Activated CD8-positive, alpha-beta T cell treated with anti-CD3 and anti-CD28 coated beads, Interleukin-2, amount 10 ng/mL, durations not matched to agents 7 days and 5 days (primary cell): ENCODE measurements at places on chromosomes 6 and 20.
A peak's percentile ranks its signal among the peaks of the same experiment; 100 is the strongest.

GRCh38 chr6:23681743-23682142 is 444.3 kb upstream of the NRSN1 start:
- no peak for DNase-seq
- no peaks in the 10 kb centered on the region for H3K27me3 ChIP-seq
- no peaks in the 10 kb centered on the region for H3K36me3 ChIP-seq
- no peak overlapping the region for H3K4me3 ChIP-seq
- H3K27ac ChIP-seq: no peak overlapping the region
- H3K4me1 ChIP-seq: no peaks in the 10 kb centered on the region

- no peak for DNase-seq
- H3K27ac ChIP-seq: no peak overlapping the region
- H3K27me3 ChIP-seq: peaks cover 4% of the 10 kb centered on the region
- H3K4me3 ChIP-seq: no peak overlapping the region
- H3K4me1 ChIP-seq: no peaks in the 10 kb centered on the region
Measured at GRCh38 chr6:75794954-75795739, 46.1 kb downstream of the MYO6 start.

DNA sequence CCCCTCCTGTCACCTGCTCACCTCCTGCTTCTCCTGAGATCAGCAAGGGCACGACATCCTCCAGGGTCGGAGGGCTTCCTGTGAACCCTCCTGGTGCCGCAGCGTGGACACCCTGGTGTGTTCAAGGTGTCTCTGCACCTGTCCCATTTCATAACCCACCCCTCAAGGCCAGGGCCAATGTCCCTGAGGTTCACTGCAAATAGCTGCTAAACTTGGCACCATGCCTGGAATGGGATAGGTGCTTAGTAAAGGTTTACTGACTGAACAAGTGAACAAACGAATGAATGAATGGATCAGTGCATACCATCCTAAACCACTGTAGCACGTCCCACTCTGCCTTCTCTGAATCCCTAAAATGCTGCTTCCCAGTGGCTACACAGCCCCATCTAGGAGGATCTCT is 35.0 kb downstream of the SIRPA start:
- H3K27me3 ChIP-seq: peaks cover 9% of the 10 kb centered on the region
- H3K27ac ChIP-seq: no peak overlapping the region
- no peaks in the 10 kb centered on the region for H3K4me1 ChIP-seq
- no peaks in the 10 kb centered on the region for H3K36me3 ChIP-seq

- peaks cover 54% of the 10 kb centered on the region for H3K36me3 ChIP-seq
- H3K4me1 ChIP-seq: peaks cover 87% of the 10 kb centered on the region
- no peak overlapping the region for H3K4me3 ChIP-seq
- DNase-seq: no peak
Measured at GRCh38 chr6:20411953-20412681, 10.4 kb downstream of the E2F3 start.

DNA sequence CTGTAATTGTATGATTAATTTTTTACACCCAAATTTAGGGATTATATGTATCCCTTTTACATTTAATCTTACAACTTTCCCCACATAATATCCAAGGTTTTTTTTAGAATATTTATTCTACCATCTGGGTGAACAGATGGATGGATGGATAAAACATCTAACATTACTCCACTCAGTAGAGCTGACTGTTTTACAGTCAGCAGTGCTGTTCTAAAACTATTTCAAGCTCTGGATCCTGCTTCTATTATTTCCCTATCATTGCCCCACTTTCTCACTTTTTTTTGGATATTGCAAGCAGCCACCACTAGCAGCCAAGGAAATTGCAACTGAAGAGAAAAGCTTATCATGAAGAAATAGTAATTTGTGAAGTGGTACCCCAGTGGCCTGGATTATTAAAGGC is 173.7 kb downstream of the ARHGAP18 start:
- H3K4me1 ChIP-seq: no peaks in the 10 kb centered on the region
- no peaks in the 10 kb centered on the region for H3K36me3 ChIP-seq
- H3K27ac ChIP-seq: no peak overlapping the region
- H3K27me3 ChIP-seq: peaks cover 6% of the 10 kb centered on the region
- no peak overlapping the region for H3K4me3 ChIP-seq

GRCh38 chr6:146990821-146991798 is 213.1 kb upstream of the STXBP5 start:
- no peaks in the 10 kb centered on the region for H3K36me3 ChIP-seq
- no peaks in the 10 kb centered on the region for H3K4me1 ChIP-seq
- H3K4me3 ChIP-seq: no peak overlapping the region
- H3K27me3 ChIP-seq: no peaks in the 10 kb centered on the region
- no peak overlapping the region for H3K27ac ChIP-seq

- no peak overlapping the region for H3K27ac ChIP-seq
- H3K4me1 ChIP-seq: no peaks in the 10 kb centered on the region
- H3K27me3 ChIP-seq: no peaks in the 10 kb centered on the region
- H3K4me3 ChIP-seq: no peak overlapping the region
- DNase-seq: no peak
Measured at GRCh38 chr20:7379621-7380220, 560.5 kb downstream of the HAO1 start.

DNA sequence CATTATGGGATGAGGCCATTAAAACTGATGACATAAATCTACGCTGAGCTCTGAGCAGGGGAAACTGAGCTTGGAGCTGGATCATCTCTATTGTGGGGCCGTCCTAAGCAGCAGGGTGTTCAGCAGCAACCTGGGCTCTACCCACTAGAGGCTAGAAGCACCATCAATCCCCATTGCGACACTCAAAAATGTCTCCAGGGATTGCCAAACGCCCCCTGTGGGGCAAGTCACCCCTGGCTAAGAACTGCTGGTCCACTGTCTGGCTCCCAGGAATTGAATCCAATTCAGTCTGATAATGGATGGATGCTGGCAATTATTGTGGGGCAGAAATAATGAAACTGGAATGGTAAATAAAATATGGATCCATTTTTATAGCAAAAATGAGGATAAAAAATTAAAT is 38.2 kb downstream of the PMEPA1 start:
- no peaks in the 10 kb centered on the region for H3K27me3 ChIP-seq
- no peak for DNase-seq
- no peaks in the 10 kb centered on the region for H3K36me3 ChIP-seq
- peaks cover 5% of the 10 kb centered on the region for H3K4me1 ChIP-seq

GRCh38 chr6:133428295-133428694 is 187.1 kb downstream of the EYA4 start:
- no peaks in the 10 kb centered on the region for H3K4me1 ChIP-seq
- H3K27me3 ChIP-seq: no peaks in the 10 kb centered on the region
- no peak for DNase-seq
- H3K27ac ChIP-seq: no peak overlapping the region
- no peak overlapping the region for H3K4me3 ChIP-seq
- H3K36me3 ChIP-seq: no peaks in the 10 kb centered on the region

DNA sequence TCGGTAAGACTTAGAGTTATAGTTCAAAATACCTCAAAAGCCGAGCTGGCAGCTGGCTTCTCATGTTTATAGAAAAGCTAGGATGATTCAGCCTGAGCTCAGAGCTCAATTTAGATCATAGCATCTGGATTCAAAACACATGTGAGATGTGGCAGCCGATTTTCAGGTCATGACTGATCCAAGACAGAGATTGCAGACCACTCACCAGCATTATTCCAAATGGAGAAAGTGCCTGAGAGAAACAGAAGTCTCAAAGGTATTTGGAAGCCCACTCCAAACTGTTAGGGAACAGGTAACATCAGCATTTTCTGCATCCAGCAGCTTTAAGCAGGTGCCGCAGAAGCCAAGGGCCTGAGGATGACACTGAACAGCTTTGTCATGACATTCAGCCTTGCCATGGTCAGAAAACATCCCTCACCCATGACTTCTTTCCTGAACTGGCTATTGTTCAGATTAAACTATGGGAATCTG is 102.2 kb downstream of the BACH2 start:
- H3K4me3 ChIP-seq: peak overlapping the region; percentile 4
- H3K27ac ChIP-seq: peak overlapping the region; percentile 76
- H3K36me3 ChIP-seq: peaks cover 51% of the 10 kb centered on the region
- no peaks in the 10 kb centered on the region for H3K27me3 ChIP-seq
- DNase-seq: no peak

GRCh38 chr6:138440758-138441357 is 36.8 kb downstream of the HEBP2 start:
- H3K4me3 ChIP-seq: no peak overlapping the region
- H3K27me3 ChIP-seq: peaks cover 2% of the 10 kb centered on the region
- no peaks in the 10 kb centered on the region for H3K36me3 ChIP-seq
- H3K27ac ChIP-seq: no peak overlapping the region
- no peaks in the 10 kb centered on the region for H3K4me1 ChIP-seq
- DNase-seq: no peak

- no peak overlapping the region for H3K4me3 ChIP-seq
- no peaks in the 10 kb centered on the region for H3K4me1 ChIP-seq
- no peaks in the 10 kb centered on the region for H3K36me3 ChIP-seq
- peaks cover 3% of the 10 kb centered on the region for H3K27me3 ChIP-seq
Measured at GRCh38 chr6:150196942-150197745, 54.3 kb downstream of the PPP1R14C start.

- no peaks in the 10 kb centered on the region for H3K36me3 ChIP-seq
- H3K4me3 ChIP-seq: no peak overlapping the region
- no peak overlapping the region for H3K27ac ChIP-seq
- peaks cover 2% of the 10 kb centered on the region for H3K27me3 ChIP-seq
Measured at GRCh38 chr20:24918579-24919566, 30.2 kb upstream of the CST7 start.
